ENCODE measurements at places on chromosomes 11 and 22.

DNA sequence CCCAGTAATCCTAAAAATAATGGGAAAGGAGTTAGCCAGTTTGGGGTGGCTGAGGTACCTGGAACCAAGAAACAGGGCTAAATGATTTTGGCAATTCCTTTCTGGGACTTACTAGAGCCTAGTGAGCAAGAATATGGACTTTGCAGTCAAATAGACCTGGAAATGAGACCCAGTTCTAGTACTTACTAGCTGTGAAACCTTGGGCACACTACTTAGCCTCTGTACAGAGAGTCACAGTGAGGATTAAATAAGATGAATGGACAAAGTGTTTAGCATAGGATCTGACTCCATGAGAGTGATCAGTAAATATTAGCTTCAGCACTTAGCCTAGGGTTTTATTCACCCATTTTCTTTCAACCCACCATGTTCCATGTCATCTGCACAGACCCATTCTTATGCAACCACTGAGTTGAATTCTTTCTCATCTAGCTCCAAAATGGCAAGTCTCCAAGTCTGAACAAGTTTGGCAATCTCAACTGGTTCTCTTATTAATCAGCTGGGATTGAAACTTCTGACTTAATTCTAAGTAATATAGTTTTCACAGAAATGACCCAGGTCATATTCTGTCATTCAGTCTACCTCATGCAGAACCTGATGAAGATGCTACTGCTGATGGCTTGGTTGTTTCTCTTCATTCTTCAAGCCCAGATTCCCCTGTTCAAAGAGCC, 15.0 kb upstream of the SORL1 start:
- DNase-seq = no peak

GRCh38 chr22:45039133-45039532, 29.3 kb upstream of the PHF21B start:
- no peak for DNase-seq

- no peak for DNase-seq
These were observed 33.0 kb downstream of the DDX6 start for GRCh38 chr11:118757876-118758399.

- DNase-seq = no peak
These were observed 489.5 kb downstream of the DLG2 start for GRCh38 chr11:85137597-85137996.

- no peak for DNase-seq
These were observed 144.1 kb downstream of the MIAT start for GRCh38 chr22:26801449-26801848.

DNA sequence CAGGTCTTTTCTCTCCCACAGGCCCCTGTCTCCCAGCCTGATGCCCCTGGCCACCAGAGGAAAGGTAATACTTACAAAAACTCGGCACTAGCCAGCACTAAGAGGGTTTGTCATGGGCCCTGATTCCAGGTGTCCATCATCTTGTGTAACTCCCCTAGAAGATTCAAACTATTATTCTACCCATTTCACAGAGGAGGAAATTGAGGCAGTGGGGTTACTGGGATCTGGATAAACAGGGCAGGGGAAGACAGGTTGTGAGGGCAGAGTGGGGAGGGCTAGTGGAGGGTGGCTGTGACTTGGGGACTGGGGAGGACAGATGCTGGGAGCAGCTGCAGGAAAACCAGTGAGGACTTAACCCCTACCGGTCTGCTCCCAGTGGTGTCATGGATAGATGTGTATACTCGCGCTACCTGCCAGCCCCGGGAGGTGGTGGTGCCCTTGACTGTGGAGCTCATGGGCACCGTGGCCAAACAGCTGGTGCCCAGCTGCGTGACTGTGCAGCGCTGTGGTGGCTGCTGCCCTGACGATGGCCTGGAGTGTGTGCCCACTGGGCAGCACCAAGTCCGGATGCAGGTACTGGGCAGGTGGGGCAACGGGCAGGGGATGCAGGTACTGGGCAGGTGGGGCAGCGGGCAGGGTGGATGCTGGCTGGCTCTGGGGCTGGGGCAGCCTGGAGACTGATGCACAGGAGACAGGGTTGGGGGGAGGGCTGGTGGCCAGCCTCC, 1.2 kb downstream of the VEGFB start:
- no peak for DNase-seq

All from fibroblast of the conjunctiva (primary cell).